ENCODE measurements at places on chromosomes 6 and 20.

- no peak for DNase-seq
Measured at GRCh38 chr20:61719691-61720347, 345.9 kb downstream of the TAF4 start.

- DNase-seq: no peak
Measured at GRCh38 chr6:136962661-136963060, 40.6 kb downstream of the SLC35D3 start.

DNA sequence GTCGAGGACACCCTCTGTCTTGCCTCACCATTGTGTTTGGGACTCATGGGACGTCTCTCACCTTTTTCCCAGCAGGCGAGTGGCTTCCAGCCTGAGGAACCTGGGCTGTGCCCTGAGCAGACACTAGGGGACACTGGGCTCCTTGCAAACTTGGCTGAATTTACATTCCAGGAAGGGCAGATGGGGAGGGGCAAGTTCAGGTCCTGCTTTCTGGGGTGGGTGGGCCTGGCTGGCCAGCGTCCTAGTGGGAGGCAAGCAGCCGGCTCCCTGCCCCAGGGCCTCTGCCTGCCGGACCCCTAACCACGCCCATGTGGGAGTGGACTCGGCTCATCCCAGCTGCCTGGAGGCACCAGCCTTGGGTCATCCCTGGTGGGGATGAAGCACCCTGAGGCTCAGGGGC, 48.2 kb upstream of the MLN start:
- DNase-seq: no peak

DNA sequence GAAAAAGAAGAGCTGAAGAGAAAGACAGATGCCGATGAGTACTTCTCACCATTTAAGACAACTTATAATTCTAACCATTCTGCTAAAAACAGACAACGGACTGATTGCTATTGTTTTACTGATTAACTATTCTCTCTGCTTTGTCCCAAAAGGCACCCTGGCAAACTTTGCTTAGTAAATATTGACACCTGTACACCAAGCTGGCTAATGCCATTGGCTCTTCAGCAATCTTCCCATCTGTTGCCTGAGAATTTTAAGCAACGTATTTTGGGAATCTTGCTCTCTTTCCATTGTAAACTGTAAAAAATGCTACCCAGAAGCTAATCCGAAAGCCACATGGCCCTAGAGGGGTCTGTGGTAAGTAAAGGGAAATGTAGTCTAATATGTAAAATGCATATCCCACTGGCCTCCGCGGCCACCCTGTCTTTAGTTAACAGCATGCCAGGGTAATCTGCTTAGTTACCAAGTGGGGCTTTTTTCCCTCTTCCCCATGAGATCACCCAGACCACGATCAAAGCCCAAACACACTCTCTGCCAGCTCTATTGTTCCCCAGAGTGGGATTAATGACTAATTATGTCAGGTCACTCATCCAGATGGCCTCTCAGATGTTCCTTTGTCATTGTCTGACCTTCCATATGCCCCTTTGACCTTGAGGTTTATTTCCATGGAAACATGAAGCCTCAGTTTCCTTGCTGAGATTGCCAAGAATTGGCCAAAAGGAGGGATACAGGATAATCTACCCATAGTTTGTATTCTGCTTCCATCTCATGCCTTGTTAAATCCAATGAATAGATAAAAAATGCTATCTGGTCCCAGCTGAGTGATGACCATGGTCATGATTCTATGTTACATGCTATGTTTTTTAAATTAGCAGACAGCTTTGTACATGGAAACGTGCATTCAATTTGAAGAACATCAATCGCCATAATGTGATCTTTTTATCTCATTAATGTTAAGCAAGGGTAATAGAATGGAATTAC, 216.4 kb upstream of the MCHR2 start:
- DNase-seq: no peak

GRCh38 chr20:45059022-45059728, 41.8 kb downstream of the KCNS1 start:
- no peak for DNase-seq

- DNase-seq: no peak
Measured at GRCh38 chr6:131721161-131721560, 10.3 kb upstream of the CTAGE9 start.

GRCh38 chr6:101404775-101405174, 11.3 kb downstream of the GRIK2 start:
- DNase-seq: no peak

DNA sequence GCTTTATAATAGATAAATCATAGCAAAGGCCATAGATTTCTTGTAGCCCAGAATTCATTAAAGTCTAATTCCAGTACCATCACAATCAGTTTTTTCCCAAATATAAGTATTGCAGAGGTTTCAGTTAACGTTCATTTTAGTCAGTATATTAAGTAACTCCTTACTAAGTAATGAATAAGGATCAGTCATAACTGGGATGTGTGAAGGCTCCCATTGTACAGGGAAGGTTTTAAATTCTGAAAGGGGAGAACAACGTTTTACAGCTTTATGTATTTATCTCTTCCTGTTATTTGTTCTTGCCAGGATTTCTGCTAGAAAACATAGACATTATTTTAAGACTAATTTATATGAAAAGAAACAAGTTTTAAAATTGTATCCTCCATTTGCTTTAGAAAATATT, 215.5 kb upstream of the LAMP5 start:
- DNase-seq: no peak

GRCh38 chr6:90230548-90231215, 66.0 kb downstream of the BACH2 start:
- no peak for DNase-seq

GRCh38 chr6:56311061-56311460, 63.7 kb upstream of the COL21A1 start:
- DNase-seq: no peak

DNA sequence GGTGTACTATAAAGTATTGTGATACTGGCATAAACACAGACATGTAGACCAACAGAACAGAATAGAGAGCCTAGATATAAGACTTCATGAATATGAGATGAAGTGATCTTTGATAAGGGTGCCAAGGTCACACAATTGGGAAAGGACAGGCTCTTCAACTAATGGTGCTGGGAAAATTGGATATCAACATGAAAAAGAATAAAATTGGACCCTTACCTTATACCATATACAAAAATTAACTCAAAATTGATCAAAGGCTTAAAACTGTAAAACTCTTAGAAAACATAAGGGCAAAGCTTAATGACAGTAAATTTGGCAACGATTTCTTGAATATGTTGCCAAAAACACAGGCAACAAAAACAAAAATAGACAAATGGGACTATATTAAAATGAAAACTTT, 44.8 kb upstream of the TRAM2 start:
- DNase-seq: no peak

- no peak for DNase-seq
Measured at GRCh38 chr6:163866192-163866591, 451.7 kb downstream of the QKI start.

DNA sequence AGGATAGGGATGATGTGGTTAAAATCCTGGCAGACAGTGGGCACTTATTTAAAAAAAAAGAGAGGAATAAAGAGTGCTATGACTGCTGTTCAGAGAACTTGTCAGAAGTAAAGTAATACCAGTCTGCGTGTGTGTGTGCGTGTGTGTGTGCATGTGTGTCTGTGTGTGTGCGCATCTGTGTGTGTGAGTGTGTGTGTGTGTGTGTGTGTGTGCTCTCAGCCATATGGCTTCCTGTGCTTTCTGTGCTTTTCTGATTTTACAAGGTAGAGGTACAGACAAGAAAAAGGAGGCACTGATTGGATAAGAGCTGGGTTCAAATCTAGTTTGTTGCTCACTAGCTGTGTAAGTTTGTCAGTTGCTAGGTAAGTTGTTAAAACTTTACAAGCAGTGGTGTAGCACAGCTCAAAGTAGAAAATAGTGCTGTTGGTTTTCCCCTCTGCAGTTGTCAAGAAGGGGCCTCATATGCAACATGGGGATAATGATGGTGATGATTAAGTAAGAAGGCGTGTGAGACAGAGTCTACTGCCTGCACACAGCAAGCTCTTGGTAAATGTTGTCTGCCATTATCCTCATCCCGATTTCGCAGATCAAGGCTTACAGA, 155.3 kb upstream of the ZNF217 start:
- DNase-seq: no peak

- no peak for DNase-seq
Measured at GRCh38 chr6:14118446-14118845, 874 bp downstream of the CD83 start.

DNA sequence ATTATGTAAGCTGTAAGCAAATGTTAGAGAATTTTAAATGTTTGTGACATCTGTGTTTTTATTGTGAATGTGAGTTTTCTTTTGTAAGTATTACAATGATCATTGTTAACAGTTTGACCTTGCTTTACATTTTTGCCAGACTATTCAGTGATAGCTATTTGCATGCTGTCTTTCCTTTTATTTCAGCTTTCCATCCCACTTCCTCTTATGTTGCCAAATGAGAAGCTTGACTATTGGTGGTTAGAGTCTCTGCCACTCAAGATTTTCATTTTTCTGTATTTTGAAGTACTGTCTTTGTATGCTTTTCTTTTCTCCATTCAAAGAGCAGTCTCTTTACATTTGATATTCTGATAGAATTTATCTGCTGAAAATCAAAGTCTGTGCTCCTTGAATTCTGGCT, 104.1 kb downstream of the PRIM2 start:
- DNase-seq: no peak

GRCh38 chr20:44247586-44248409, 690 bp downstream of the GDAP1L1 start:
- DNase-seq: peak; percentile 50

- DNase-seq: no peak
Measured at GRCh38 chr20:41407607-41408006, 41.0 kb upstream of the EMILIN3 start.

GRCh38 chr6:91127752-91128151, 540.9 kb upstream of the MAP3K7 start:
- DNase-seq: no peak

DNA sequence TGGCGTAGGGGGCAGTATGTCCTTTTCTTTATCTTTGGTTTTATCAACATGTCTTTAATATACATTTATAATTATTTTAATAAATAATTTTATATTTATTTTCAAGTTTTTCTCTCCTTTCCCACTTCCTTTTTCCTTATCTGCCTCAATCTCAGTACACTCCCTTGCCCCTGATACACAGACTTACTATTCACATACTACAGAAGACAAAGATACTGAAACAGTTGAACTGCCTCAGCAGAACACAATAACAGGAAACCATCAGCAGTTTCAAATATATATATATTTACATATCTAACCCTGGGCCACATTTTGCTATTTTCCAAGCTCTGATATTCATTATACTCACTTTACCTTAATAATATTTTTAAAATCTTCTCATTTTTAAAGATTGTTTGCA, 19.8 kb downstream of the IBTK start:
- DNase-seq: peak; percentile 21

- DNase-seq: no peak
Measured at GRCh38 chr6:167662881-167663205, 163.9 kb upstream of the AFDN start.

DNA sequence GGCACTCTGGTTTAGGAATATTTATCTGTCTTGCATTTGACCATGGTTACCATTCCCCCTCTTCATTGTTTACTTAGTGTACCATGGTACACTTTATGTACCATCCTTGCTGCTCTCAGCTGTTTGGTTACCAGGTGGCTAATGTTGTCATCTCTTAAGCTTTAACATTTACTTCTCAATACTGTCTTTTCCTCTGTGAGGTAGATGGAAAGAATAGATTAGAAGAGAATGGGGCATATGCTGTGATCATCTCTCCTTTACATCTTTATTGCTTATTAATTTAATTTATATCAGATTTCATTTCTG, 109.2 kb downstream of the NCOA3 start:
- DNase-seq: no peak

DNA sequence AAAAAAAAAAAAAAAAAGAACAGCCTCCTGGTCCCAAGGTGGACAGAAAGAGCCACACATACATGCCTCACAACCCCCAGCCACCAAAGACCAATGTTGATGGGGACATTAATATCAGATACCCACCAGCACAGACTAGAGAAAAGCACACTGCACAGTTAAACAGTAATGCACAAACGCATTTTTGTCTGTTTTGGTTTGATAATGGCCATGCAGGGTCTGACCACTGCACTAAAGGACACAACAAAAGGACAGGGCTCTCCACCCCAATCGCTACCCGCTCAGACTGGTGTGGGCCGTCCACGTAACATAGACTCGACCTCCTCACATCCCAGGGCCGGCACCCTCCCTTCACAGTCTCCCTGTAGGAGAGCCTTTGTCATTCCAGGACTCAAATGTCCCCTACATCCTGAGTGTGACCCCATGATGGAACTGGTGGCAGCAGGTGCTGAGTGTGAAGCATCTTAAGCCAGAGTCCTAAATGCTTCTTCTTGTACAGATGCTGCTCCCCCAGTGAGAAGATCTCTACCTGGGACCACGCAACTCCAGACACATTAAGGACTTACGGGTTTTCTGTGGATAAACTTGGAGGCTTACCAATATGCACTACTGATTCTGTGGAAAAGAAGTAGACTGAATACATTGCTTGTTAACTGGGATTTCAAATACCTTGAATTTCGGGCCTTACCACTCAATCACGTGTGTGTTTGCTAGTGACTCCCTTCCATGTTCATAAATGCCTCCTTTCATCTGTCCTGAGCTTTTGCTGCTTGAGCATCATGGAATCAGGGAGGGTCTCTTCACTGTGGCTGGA, 28.0 kb downstream of the RRBP1 start:
- DNase-seq: no peak

GRCh38 chr6:105301756-105302616, 100.9 kb downstream of the PREP start:
- no peak for DNase-seq

GRCh38 chr6:26336355-26337198, 28.4 kb upstream of the BTN3A2 start:
- DNase-seq: no peak

GRCh38 chr20:23152902-23153301, 66.8 kb upstream of the CD93 start:
- no peak for DNase-seq

DNA sequence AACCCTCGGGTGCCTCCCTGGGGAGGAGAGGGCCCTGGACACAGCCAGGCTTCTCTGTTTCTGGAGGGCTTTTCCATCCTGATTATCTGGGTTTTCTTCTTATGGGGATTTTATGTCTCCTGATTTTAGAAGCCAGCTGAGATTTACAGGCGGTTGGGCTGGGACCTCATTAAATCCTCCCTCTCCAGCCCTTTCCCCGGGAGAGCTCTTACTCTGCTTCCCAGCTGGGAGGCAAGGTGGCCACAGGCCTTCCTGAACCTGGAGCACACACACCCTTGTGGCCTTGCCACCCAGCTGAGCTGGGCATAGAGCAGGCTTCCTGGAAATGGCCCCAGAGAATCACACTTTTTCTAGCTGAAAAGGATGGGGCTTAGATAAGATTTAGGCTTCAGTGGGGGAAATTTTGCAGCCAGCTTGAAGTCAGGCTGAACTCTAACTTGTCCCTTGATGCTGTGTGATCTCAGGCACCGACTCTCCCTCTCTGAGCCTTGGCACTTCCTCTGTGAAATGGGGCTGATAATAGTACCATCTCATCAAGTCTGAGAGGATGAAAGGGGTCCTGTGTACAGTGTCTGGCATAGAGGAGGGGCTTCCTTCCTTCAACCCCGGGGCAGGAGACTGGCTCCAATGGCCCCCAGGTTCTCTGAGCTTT, 16.6 kb downstream of the VSTM2L start:
- DNase-seq: no peak
